ENCODE measurements at places on chromosomes 5 and 9. TPM values are rescaled to one million over a fixed set of nuclear protein-coding genes. Genes with fewer than 3 reads are reported as not detected.

The RAPGEF6 gene
- 17.5 TPM for total RNA-seq

The PRLR gene
- not detected for total RNA-seq

The MARVELD2 gene
- 7.1 TPM for total RNA-seq

The COL5A1 gene
- total RNA-seq = 164 TPM

The F2RL1 gene
- 21.9 TPM for total RNA-seq

The RICTOR gene
- total RNA-seq = 38.0 TPM

The PCDHB13 gene
- total RNA-seq = 0.77 TPM

The MRPS30 gene
- total RNA-seq = 32.5 TPM

The CDX1 gene
- total RNA-seq = not detected

The SOWAHA gene
- not detected for total RNA-seq

The NSUN2 gene
- total RNA-seq = 85.4 TPM

The NR6A1 gene
- 1.2 TPM for total RNA-seq

DNA sequence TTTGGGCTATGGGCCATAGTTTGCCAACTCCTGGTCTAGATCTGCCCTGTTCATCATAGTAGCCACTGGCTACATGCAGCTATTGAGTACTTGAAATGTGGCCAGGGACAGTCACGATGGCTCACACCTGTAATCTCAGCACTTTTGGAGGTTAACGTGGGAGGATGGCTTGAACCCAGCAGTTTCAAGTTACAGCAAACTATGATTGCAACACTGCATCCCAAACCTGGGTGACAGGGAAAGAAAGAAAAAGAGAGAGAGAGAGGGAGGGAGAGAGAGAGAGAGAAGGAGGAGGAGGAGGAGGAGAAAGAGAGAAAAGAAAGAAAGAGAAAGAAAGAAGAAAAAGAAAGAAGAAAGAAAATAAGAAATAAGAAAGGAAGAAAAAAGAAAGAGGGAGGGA lies 5.1 kb upstream of the GMCL2 start:
- no peak overlapping the region for H3K27ac ChIP-seq
- no peaks in the 10 kb centered on the region for H3K4me1 ChIP-seq
- DNase-seq = no peak
- peaks cover 3% of the 10 kb centered on the region for H3K27me3 ChIP-seq
- H3K4me3 ChIP-seq = no peak overlapping the region

DNA sequence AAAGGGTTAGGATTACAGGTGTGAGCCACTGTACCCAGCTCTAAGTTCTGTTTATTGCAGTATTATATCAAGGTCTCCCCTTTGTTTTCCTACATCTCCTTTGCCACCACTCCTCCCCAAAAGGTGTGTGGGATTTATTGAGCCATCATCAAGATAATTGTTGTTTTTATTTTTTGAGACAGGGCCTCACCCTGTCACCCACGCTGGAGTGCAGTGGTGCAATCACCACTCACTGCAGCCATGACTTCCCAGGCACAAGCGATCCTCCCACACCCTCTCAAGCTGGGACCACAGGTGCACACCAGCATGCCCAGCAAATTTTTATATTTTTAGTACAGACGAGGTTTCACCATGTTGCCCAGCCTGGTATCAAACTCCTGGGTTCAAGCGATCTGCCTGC lies 24.6 kb downstream of the SLC31A1 start:
- DNase-seq = no peak
- no peaks in the 10 kb centered on the region for H3K36me3 ChIP-seq
- no peaks in the 10 kb centered on the region for H3K27me3 ChIP-seq
- H3K4me1 ChIP-seq = no peaks in the 10 kb centered on the region

DNA sequence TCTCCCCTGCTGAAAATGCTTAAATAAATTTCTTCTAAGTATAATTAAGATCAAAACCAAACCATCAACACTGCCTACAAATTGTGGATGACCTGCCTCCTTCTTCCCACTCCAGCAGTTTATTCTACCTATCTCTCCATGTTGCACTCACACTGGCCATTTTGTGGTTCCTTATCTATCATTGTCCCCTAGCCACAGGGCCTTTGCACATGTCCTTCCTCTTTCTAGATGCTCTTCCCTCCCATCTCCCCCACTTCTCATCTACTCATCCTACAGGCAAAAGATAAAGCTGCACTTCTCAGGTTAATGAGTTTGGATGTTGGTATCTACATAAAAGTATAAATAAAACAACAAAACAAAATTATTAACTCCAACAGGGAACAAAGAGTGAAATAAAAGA lies 70.6 kb upstream of the CCNG1 start:
- no peaks in the 10 kb centered on the region for H3K27me3 ChIP-seq
- H3K4me3 ChIP-seq = no peak overlapping the region
- H3K36me3 ChIP-seq = no peaks in the 10 kb centered on the region
- H3K27ac ChIP-seq = no peak overlapping the region
- H3K4me1 ChIP-seq = no peaks in the 10 kb centered on the region

- no peaks in the 10 kb centered on the region for H3K27me3 ChIP-seq
- no peak for DNase-seq
- H3K36me3 ChIP-seq = no peaks in the 10 kb centered on the region
- no peaks in the 10 kb centered on the region for H3K4me1 ChIP-seq
- no peak overlapping the region for H3K27ac ChIP-seq
- no peak overlapping the region for H3K4me3 ChIP-seq
These were observed 142.7 kb downstream of the PIP5K1B start for GRCh38 chr9:68847765-68848164.

- no peaks in the 10 kb centered on the region for H3K27me3 ChIP-seq
- H3K27ac ChIP-seq = no peak overlapping the region
- no peak for DNase-seq
- no peaks in the 10 kb centered on the region for H3K4me1 ChIP-seq
- H3K4me3 ChIP-seq = no peak overlapping the region
- H3K36me3 ChIP-seq = no peaks in the 10 kb centered on the region
These were observed 644.6 kb downstream of the PRR16 start for GRCh38 chr5:121108725-121109124.

- H3K36me3 ChIP-seq = no peaks in the 10 kb centered on the region
- no peak overlapping the region for H3K4me3 ChIP-seq
- no peak overlapping the region for H3K27ac ChIP-seq
- H3K4me1 ChIP-seq = no peaks in the 10 kb centered on the region
- H3K27me3 ChIP-seq = no peaks in the 10 kb centered on the region
These were observed 739.8 kb upstream of the PTPRD start for GRCh38 chr9:11352612-11353011.

- no peak for DNase-seq
- no peaks in the 10 kb centered on the region for H3K36me3 ChIP-seq
- no peaks in the 10 kb centered on the region for H3K4me1 ChIP-seq
- H3K27ac ChIP-seq = no peak overlapping the region
These were observed 161.0 kb downstream of the SPATA31D1 start for GRCh38 chr9:82149501-82149946.

GRCh38 chr5:25412116-25412661 lies 767.4 kb upstream of the CDH10 start:
- no peak for DNase-seq
- H3K27me3 ChIP-seq = no peaks in the 10 kb centered on the region
- H3K36me3 ChIP-seq = no peaks in the 10 kb centered on the region
- no peak overlapping the region for H3K27ac ChIP-seq

- no peaks in the 10 kb centered on the region for H3K36me3 ChIP-seq
- H3K4me3 ChIP-seq = no peak overlapping the region
- no peaks in the 10 kb centered on the region for H3K4me1 ChIP-seq
- H3K27me3 ChIP-seq = no peaks in the 10 kb centered on the region
These were observed 1407.8 kb upstream of the C9orf72 start for GRCh38 chr9:28981129-28981528.

GRCh38 chr9:20997503-20998076 lies 33.9 kb downstream of the HACD4 start:
- no peak overlapping the region for H3K4me3 ChIP-seq
- H3K27ac ChIP-seq = no peak overlapping the region
- DNase-seq = no peak
- no peaks in the 10 kb centered on the region for H3K4me1 ChIP-seq
- peaks cover 2% of the 10 kb centered on the region for H3K36me3 ChIP-seq

- no peaks in the 10 kb centered on the region for H3K4me1 ChIP-seq
- H3K4me3 ChIP-seq = no peak overlapping the region
- H3K36me3 ChIP-seq = no peaks in the 10 kb centered on the region
- no peaks in the 10 kb centered on the region for H3K27me3 ChIP-seq
- no peak overlapping the region for H3K27ac ChIP-seq
These were observed 1022.3 kb upstream of the WWC1 start for GRCh38 chr5:167269146-167269545.

- no peak overlapping the region for H3K27ac ChIP-seq
- no peak for DNase-seq
- no peaks in the 10 kb centered on the region for H3K27me3 ChIP-seq
These were observed 212.5 kb upstream of the IER5L start for GRCh38 chr9:129390541-129390940.

DNA sequence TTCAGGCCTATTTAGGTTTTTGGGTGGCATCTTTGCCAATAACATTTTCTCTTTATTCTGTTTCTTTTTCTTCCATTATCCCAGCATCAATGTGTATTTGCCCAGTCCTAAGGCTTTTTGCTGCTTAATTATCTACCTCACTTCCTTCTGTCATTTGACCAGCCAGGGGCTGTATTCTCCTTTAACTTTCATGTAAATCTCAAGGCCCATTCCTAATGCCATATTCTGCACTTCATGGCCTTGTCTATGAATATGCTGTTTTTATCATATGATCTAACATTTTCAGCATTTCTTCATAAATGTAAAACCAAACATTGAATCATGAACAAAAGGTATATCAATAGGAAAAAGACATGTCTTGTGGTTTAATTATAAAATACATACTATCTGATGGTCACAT lies 108.7 kb downstream of the SSBP2 start:
- peaks cover 9% of the 10 kb centered on the region for H3K4me1 ChIP-seq
- no peaks in the 10 kb centered on the region for H3K36me3 ChIP-seq
- no peaks in the 10 kb centered on the region for H3K27me3 ChIP-seq
- DNase-seq = no peak
- no peak overlapping the region for H3K4me3 ChIP-seq
- H3K27ac ChIP-seq = no peak overlapping the region

GRCh38 chr5:112413611-112414010 lies 5.5 kb downstream of the EPB41L4A start:
- H3K36me3 ChIP-seq = no peaks in the 10 kb centered on the region
- DNase-seq = no peak
- H3K27me3 ChIP-seq = no peaks in the 10 kb centered on the region

DNA sequence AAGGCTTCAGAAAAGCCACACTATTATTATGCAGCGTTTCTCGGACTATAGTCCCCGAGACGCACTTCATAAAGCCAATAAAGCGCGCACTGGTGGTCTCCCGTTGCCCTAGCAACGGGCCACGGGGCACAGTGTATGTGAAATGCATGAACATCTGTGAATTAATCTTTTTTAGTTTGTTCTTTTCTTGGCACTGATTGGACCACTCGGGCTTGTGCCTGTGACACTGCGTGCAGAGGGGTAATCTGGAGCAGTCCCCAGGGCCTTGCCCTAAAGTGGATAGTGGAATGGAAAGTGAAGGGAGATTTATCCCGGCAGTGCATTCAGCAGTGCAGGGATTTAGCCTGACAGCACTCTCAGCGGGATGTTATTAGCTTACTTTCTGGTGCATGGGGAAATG lies 92.1 kb downstream of the TLE4 start:
- H3K27me3 ChIP-seq = no peaks in the 10 kb centered on the region
- H3K36me3 ChIP-seq = no peaks in the 10 kb centered on the region
- H3K27ac ChIP-seq = no peak overlapping the region
- H3K4me1 ChIP-seq = peaks cover 11% of the 10 kb centered on the region

DNA sequence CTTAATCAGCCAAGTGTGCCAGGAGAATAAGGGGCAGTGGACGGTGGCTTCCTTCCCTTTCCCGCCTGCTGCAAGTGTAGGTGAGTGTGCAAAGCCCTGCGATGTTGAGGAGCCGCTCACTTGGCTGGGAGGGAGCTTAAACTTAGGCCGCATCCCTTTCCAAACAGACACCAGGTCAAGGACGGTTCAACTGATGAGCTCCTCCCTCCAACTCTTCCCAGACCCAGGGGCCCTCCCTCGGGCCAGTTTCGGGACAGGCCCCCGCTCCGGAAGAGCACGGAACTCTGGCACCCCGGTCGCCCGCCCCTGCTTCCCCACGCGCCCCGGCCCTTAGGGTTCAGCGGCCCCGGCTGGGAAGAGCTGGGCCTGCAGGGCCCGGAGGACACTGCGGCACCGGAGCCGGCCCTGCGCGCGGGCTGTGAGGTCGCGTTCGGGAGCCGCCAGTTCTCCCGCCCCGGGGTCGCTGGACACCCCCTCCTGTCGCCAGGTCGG lies 481 bp downstream of the MRPL36 start:
- peak overlapping the region; percentile 57 for H3K4me3 ChIP-seq
- peaks cover 7% of the 10 kb centered on the region for H3K36me3 ChIP-seq
- peaks cover 21% of the 10 kb centered on the region for H3K4me1 ChIP-seq
- no peaks in the 10 kb centered on the region for H3K27me3 ChIP-seq
- peak overlapping the region; percentile 38 for H3K27ac ChIP-seq

DNA sequence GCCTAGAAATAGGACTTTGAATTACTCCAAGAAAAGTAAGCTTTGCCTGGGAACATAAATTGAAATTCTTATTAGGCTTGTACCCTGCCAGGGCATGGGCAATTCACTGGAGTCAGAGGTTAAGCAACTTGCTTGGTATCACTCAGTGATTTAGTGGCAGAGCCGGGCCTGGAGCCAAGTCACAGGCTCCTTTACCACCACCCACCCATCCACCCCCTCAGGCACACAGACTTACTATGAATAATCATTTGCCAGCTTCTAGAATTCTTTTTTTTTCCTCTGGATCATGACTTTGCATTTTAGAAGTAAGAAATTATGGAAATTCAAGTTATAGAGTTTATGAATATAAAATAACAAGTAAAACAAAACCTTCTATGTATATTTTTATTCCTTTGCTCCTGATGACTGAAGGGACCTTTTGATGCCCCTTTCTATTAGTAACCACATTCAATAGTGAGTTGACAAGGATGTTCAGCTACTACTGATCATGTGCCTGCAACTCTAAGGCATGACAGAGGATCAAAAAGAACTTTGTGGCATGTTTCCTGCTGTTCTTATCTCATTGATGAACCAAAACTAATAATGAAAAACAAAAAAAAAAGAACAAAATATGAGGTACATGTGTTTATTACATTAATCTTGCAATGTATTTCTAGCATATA lies 614.7 kb downstream of the TLR4 start:
- no peak for DNase-seq
- no peak overlapping the region for H3K4me3 ChIP-seq
- no peaks in the 10 kb centered on the region for H3K27me3 ChIP-seq
- no peak overlapping the region for H3K27ac ChIP-seq
- no peaks in the 10 kb centered on the region for H3K36me3 ChIP-seq
- H3K4me1 ChIP-seq = no peaks in the 10 kb centered on the region

- no peaks in the 10 kb centered on the region for H3K36me3 ChIP-seq
These were observed 39.0 kb upstream of the AOPEP start for GRCh38 chr9:94687451-94687850.

- H3K27ac ChIP-seq = peak overlapping the region; percentile 63
- no peak overlapping the region for H3K4me3 ChIP-seq
- no peaks in the 10 kb centered on the region for H3K36me3 ChIP-seq
- peaks cover 22% of the 10 kb centered on the region for H3K4me1 ChIP-seq
These were observed 69.0 kb downstream of the ADAMTSL1 start for GRCh38 chr9:18542837-18543405.

- H3K27ac ChIP-seq = no peak overlapping the region
- no peaks in the 10 kb centered on the region for H3K36me3 ChIP-seq
- no peak for DNase-seq
- no peaks in the 10 kb centered on the region for H3K4me1 ChIP-seq
These were observed 47.5 kb upstream of the CLK4 start for GRCh38 chr5:178674334-178674733.
